ENCODE measurements at places on chromosomes 3 and 15.

- DNase-seq: no peak
These were observed 8.2 kb upstream of the LCTL start for GRCh38 chr15:66573719-66574595.

DNA sequence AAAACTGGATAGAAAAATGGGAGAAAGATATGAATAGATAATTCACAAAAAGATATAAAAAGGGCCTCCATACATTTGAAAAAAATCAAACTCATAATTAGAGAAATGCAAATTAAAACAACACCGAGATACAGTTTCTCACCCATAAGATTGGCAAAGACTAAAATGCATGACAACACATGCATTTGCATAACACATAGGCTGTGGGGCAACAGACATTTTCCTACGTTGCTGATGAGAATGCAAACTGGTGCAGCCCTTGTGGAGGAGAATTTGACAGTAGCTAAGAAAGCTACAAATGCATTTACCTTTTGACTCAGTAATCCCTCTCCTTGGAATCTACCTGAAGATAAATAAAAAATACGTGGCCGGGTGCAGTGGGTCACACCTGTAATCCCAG is 11.4 kb upstream of the CAND2 start:
- no peak for DNase-seq

DNA sequence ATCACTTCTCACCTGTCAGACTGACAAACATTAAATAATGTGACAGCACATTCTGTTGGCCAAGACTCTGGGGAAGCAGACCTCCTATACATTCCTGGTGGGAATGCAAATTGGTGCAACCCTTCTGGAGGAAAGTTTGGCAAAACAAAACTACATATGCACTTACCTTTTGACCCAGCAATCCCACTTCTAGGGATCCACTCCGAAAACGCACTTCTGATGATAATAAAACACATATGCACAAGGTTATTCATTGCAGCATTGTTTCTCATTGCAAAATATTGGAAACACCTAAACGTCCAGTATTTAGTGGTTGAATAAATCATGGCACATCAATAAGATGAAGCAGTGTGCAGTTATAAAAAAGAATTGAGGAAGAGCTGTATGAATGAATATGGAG is 145.5 kb upstream of the ABHD17C start:
- no peak for DNase-seq

- DNase-seq: no peak
These were observed 392.5 kb downstream of the FOXP1 start for GRCh38 chr3:71191031-71191482.

DNA sequence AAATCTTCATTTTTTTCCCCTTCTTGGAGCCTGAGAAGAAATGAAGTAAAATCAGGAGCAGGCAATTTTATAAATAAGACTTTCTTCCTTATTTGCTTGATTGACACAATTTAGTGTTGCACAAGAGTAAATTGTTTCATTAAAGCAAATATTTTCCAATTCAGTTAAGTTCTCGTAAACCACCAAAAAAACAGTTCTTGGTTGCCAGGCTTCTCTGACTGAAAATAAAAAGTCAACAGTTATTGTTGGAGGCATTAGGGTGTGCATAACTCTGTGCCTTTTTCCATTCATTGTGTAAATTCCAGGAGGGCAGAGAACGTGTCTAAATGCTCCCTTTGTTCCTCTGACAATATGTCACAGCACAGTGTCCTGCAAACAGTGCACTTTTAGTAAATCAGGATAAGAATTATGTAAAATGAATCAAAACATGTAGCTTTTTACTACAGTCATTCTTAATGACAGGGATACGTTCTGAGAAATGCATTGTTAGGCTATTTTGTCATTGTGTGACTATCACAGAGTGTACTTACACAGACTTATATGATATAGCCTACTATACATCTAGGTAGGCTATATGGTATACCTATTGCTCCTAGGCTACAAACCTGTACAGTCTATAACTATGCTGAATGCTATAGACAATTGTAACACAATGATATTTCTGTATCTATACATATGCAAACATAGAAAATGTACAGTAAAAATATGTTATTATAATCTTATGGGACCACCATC is at the start of gene CP:
Gene CP, minus strand, starts transcription at position 47 of the 735 bp plus-strand sequence. Its CDS starts 37 bp downstream, at position 10.
- no peak for DNase-seq

- DNase-seq: no peak
These were observed 22.0 kb downstream of the STARD5 start for GRCh38 chr15:81301815-81302399.

- DNase-seq: no peak
These were observed 426.5 kb upstream of the KCNMB2 start for GRCh38 chr3:178109691-178110090.

- no peak for DNase-seq
These were observed 34.3 kb downstream of the CCDC66 start for GRCh38 chr3:56591262-56591661.

Data from ACHN (cell line).